Small intestine (tissue), 16 donors: ENCODE measurements at places on chromosomes 6 and 20.

- no peak for DNase-seq
These were observed 19.9 kb downstream of the CRYBG1 start for GRCh38 chr6:106380407-106380806.

DNA sequence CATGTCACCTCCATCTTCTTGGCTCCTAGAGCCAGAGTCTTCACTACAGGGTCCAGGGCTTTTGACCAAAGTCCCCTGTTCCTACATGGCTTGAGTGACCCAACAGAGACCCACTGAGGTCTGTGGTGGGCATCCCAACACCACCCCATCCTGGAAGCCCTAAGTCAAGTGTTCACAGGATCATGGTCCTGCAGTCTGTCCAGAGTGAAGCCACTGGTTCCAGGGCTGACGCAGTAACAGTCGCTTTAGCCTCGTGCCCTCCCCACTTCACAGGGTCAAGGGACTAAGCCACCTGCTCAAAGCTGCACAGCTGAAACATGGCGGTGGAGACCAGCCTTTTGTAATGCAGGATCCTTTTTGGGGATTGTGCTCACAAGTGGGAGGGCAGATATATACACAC is 133.9 kb downstream of the JPH2 start:
- no peak for DNase-seq

DNA sequence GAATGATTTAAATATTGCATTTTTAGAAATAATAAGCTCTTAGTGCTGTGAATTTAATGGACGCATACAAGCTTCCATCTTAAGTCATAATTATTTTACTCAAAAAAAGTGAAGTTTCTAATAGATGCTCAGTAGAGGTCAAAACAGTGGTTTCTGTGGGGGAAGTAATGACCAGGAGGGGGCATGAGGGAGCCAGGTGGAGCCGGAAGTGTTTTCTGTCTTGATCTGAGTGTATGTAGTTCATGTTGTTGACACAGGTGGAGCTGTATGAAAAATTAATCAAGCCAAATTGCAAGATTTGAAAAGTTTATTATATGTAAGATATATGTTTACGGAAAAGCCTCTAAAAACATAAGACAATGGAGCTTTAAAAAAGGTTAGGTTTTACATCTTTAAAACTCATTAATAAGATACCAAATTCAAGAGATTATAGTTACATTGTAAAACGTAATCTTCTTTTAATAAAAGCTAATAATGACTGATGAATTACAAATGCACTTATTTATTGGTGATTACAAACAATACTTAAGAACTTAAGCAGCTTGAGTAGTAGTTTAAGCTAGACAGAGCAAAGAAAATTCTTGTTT is 68.0 kb downstream of the PLAGL1 start:
- peak; percentile 77 for DNase-seq

DNA sequence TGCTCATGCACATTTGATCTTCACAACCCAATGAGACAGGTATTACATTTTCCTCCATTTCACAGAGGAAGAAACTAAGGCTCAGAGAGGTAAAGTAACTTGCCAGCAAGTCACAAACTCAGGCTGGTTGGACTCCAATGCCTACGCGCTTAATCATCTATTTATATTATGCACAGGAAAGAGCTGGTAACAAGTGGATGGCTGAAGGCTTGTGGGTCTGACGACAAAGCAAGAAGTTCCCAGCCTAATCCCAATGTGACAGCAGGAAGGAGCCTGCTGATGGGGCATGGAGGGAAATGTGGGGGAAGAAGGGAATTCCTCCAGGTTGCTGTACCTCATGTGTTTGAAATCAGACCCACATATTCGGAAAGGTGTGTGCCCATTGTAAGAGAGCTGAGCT is 3.9 kb downstream of the CDH22 start:
- no peak for DNase-seq

- DNase-seq, result no peak
These were observed 222.8 kb upstream of the RUNX2 start for GRCh38 chr6:45105170-45105820.

GRCh38 chr6:90000864-90001731 is 106.8 kb downstream of the GJA10 start:
- DNase-seq, result no peak

DNA sequence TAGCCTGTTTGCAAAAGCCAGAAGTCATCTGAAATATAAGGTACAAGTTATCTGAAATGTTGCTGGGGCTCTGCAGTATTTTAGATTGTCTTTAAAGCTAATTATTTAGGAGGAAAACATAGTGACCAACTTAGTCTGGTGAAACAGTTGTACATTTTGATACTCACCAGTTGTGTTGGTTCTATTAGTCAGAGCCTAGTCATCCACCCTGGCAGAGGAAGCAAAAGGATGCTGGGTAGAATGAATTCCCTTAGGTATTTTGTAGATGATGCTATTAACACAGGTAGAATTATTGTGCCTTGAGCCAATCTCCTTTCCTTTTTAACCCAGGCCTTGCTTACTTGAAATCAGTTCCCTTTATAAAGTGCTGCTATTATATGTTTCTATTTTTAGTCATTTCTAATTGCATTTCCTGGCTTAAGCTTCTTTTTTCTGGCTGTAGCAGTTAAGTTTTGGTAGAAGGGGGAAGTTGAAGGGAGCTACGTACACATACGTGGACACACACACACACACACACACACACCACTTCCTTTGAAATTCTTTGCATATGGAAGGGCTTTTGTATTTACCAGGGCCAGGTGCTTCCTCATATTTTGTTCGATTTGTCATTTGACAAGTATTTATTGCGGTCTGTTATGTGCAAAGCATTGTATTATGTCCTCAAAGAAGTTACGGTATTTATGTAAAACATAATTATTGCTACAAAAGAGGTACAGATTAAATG is 82.4 kb downstream of the RTN4IP1 start:
- DNase-seq, result no peak

GRCh38 chr6:4426968-4427367 is 291.6 kb upstream of the ECI2 start:
- no peak for DNase-seq

GRCh38 chr6:104459543-104459942 is 400.2 kb downstream of the HACE1 start:
- DNase-seq, result no peak
